Posterior vena cava (tissue), 2 donors: ENCODE measurements at places on chromosomes 12 and 14. TPM values are rescaled to one million over a fixed set of nuclear protein-coding genes. Genes with fewer than 3 reads are reported as not detected.

DNA sequence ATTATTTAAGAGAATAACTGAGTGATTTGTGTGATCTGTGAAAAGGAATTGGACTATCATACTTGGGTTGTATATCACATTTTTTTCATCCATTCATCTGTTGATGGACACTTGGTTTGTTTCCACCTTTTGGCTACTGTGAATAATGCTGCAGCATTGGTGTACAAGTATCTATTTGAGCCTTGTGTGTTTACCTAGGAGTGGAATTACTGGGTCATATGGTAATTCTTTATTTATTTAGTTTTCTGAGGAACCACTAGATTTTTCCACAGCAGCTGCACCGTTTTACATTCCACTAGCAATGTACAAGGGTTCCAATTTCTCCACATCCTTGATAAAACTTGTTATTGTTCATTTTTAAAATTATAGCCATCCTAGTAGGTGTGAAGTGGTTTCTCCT lies 56.1 kb downstream of the APAF1 start:
- no peak for DNase-seq

DNA sequence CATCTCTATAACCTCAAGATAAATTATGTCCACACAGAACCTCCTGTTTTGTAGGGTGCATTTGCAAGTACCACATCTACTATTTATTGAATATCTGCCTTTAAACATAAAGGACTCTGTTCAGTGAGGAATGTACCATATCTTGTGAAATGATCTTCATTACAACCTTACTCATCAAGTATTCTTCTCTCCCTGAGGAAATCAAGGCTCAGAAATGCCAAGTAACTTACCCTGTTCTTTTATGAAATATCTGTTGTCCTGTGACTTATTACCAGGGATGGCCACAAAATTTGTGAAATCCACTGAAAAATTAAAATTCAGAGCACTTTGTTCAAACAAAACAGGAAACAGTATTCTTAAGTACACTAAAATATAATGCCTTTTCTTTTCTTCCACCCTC lies 366.7 kb downstream of the GALC start:
- DNase-seq, result no peak

GRCh38 chr14:54784060-54784459 lies 118.6 kb downstream of the GCH1 start:
- no peak for DNase-seq

ABCC9 gene
- 75.4 TPM for total RNA-seq
